ENCODE measurements at places on chromosomes 3 and 15.

DNA sequence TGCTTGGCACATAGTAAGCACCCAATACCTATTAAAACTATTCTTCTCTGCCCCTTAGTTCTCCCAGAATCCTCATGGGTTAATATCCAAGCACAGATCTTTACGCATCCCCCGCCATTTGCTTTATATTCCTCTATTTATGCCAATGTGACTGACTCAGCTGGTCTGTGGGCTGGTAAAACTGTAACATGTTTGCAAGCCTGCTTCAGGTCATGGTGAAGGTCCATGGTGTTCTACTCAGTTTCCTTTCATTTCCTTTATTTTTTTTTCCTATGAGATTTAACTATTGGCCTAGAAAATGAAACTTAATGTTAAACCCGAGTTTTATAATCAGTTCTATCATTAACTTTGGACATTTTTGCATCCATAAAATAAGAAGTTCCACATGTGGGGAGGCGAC is 47.0 kb downstream of the FRMD4B start:
- H3K4me3 ChIP-seq = no peak overlapping the region
- no peaks in the 10 kb centered on the region for H3K36me3 ChIP-seq
- no peaks in the 10 kb centered on the region for H3K4me1 ChIP-seq
- no peak overlapping the region for H3K27ac ChIP-seq

DNA sequence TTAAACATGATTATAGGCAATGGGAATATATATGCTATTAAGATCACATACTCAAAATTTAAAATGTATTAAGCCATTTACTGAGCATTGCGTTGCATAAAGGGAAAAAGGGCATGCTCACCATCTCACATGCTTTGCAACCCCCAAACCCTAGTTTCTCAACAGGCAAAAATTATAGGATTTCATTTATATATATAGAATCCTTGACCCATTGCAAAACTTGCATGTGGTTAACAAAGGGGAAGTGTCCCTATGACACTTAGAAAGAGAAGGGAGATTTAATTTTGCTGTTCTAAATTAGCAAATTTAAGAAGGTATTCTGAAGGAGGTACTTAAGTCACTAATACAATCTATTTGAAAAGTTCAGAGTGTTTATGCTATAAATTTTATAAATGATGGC is 837.8 kb downstream of the DIPK2A start:
- H3K36me3 ChIP-seq = no peaks in the 10 kb centered on the region
- H3K4me3 ChIP-seq = no peak overlapping the region
- no peak overlapping the region for H3K27ac ChIP-seq

GRCh38 chr3:17759901-17760300 is 17.5 kb upstream of the TBC1D5 start:
- no peaks in the 10 kb centered on the region for H3K36me3 ChIP-seq
- no peaks in the 10 kb centered on the region for H3K27me3 ChIP-seq
- DNase-seq = no peak
- H3K4me1 ChIP-seq = no peaks in the 10 kb centered on the region
- H3K27ac ChIP-seq = no peak overlapping the region
- H3K4me3 ChIP-seq = no peak overlapping the region

GRCh38 chr3:63352008-63352279 is 73.8 kb downstream of the SYNPR start:
- no peak overlapping the region for H3K27ac ChIP-seq
- H3K27me3 ChIP-seq = no peaks in the 10 kb centered on the region
- no peaks in the 10 kb centered on the region for H3K36me3 ChIP-seq
- H3K4me3 ChIP-seq = no peak overlapping the region
- DNase-seq = peak; percentile 77

DNA sequence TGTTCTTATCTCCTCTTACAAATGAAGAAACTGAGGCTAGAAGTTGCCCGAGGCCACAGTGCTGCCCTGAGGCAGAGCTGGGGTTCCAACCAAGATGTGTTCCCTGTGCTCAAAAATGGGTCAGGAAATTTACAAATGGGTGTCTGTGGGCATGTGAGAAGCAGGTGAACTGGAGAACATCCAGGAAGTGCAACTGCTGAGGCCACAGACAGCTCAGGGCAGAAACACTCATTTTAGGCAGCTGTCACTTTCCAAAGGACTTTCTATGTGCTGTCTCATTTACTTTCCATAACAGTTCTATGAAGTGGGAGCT is 47.2 kb upstream of the ATP2B2 start:
- DNase-seq = no peak
- H3K36me3 ChIP-seq = no peaks in the 10 kb centered on the region
- peaks cover 7% of the 10 kb centered on the region for H3K27me3 ChIP-seq
- no peak overlapping the region for H3K4me3 ChIP-seq
- H3K4me1 ChIP-seq = no peaks in the 10 kb centered on the region
- H3K27ac ChIP-seq = no peak overlapping the region

DNA sequence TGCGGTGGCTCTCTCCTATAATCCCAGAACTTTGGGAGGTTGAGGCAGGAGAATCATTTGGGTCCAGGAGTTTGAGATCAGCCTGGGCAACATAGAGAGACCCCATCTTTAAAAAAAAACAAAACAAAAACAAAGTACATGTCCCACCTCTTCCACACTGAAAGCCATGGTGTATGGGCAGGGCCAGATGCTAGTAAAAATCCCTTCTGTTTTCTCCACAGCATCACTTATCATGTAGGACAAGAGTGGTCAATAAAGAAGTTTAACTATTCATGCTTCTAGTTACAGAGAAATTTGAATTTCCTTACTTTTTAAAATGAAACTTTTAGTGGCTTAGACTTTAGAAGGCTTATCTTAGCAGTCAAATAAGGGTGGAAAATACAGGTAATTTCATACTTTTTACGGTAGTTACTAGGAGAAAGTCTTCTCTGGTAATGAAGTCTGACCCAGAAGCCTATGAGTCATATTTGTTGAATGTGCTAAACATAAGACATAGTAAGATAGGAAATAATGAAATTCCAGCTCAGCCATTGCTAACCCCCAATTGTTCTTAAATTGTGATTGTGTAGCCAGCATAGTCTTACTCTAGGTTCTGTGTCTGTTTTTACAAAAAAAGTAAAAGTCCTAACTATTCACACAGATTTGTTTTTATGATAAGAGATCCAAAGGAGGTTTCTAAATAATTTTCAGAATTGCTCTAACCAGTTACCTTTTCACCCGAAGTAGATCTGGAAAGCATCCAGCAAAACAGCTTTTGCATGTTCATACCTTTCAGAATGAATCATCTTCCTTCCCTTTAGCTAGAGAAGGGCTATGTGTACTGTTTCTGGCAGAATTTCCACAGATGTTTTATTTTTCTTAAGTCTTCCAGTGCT is 16.4 kb upstream of the ZNF609 start:
- peaks cover 6% of the 10 kb centered on the region for H3K4me1 ChIP-seq
- H3K4me3 ChIP-seq = no peak overlapping the region
- peak; percentile 29 for DNase-seq
- no peaks in the 10 kb centered on the region for H3K27me3 ChIP-seq
- H3K27ac ChIP-seq = peak overlapping the region; percentile 54
- H3K36me3 ChIP-seq = peaks cover 30% of the 10 kb centered on the region

- no peaks in the 10 kb centered on the region for H3K36me3 ChIP-seq
- no peak overlapping the region for H3K4me3 ChIP-seq
- no peaks in the 10 kb centered on the region for H3K27me3 ChIP-seq
- H3K4me1 ChIP-seq = no peaks in the 10 kb centered on the region
Observed at GRCh38 chr15:67907184-67907723, 67.4 kb upstream of the RNU6-1 start.

DNA sequence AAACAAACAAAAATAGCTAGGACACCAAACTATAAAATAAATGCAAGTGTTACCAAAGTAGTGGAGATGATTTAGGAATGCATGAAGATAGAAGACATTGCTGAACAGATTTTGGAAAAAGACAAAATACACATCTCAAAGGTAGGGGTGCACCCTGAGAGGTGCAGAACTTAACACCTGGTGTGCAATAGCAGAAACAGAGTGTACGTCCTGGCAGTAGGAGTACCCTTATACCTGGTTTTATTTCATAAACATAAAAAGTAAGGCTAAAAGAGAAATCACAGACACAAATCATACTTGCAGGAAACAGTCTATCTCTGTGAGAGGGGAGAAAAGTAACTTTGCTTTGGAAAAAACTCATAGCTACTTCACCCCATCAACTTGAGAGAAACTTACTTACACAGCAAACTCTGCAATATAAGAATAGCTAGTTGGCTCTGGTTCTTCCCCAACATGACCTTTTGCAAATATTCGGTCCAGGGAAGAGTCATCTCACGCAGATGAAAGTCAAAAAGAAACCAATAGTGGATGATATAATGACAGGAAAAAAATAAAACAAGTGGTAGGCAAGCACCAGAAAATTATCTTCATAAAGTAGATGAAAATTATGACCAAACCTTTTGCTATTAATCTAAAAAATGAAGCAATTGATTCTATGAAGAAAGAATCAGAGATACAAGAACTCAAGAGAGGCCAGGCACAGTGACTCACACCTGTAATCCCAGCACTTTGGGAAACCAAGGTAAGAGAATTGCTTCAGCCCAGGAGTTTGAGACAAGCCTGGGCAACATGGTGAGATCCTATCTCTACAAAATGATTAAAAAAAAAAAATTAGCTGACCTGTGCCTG is 108.9 kb upstream of the BNIP2 start:
- no peaks in the 10 kb centered on the region for H3K36me3 ChIP-seq
- no peak overlapping the region for H3K4me3 ChIP-seq
- no peaks in the 10 kb centered on the region for H3K27me3 ChIP-seq
- DNase-seq = no peak

DNA sequence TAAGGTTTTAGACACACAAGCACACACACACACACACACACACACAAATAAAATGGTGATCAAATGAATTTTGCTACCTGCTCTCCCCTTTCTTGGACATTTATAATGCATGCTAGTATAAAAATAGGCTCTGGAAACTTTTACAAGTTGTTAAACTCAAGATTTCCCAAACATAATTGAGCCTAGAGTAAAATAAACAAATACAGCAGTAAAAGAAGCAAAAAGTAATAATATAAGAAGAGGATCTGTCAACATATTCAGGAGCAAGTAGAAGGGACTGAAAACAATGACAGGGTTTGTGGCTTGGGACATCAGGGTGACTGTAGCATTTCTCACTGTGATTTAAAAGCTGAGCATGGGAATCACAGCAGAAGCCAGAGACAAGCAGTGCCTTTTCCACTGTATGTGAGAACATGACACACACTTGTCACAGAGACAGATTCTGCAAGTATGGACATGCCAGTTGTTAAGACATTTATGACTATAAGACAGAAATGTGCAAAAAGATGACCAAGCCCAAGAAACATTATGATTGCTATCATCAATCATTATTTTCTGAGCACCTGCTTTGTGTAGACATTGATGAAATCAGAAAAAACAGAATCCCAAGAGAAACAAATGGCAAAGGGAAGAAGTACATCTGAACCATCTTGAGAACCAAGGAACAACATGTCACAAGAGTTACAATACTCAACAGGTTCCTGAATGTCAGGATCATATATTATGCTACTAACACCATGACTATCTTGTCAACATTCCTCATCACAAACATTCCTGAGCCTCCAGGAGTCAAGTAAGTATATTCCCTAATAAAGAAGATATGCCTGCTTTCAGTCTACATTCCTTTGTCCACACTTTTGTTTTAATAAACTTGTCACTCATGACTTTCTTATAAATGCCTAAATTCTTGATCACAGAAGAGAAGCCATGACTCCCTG is 7.1 kb downstream of the THRB start:
- H3K27ac ChIP-seq = no peak overlapping the region
- H3K27me3 ChIP-seq = no peaks in the 10 kb centered on the region
- H3K4me1 ChIP-seq = peaks cover 31% of the 10 kb centered on the region
- DNase-seq = no peak
- H3K36me3 ChIP-seq = no peaks in the 10 kb centered on the region
- no peak overlapping the region for H3K4me3 ChIP-seq

DNA sequence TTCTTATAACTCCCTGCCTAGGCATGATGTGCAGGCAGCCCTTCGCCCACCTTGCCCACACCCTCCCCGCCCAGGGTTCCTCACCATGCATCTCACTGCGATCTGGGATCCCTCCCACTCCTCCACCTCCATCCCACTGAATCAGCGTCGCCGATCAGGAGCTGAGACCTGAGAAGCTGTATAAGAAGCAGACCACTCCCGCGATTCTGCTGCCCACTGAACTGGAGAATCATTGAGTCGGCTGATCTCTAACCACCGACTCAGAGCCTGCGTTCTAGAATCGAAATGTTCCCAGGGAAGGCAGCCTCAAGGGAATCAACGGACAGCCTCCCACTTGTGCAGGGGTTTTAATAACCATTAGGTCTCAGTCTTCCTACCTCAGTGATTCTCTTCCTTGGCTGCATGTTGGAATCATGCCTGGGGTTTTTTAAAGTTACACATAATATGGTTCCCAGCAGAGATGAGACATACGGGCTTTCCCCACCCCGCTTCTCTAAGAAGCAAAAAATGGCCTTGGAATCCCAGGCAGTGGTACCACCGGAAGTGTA is 60.2 kb downstream of the TMEM44 start:
- H3K36me3 ChIP-seq = no peaks in the 10 kb centered on the region
- no peak overlapping the region for H3K4me3 ChIP-seq
- H3K27me3 ChIP-seq = no peaks in the 10 kb centered on the region
- no peak overlapping the region for H3K27ac ChIP-seq
- no peak for DNase-seq

DNA sequence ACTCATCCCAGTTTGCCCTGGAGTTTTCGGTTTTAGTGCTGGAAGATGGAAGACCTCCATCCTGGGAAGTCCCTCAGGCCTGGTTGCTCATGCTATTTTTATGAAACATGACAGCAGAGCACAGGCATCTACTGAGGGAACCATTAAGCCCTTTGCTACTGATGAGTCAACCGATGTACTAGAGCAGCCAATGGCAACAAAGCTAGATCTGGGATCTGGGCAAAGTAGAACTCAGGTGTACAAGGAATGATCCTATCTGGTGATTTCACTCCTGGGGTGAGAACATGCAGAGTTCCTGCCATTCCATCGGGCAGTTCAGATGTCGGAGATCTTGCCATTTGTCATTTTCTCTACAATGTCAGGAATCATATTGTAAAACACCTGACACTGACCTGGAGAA is 166.2 kb upstream of the NSMCE3 start:
- H3K27me3 ChIP-seq = no peaks in the 10 kb centered on the region
- no peak overlapping the region for H3K27ac ChIP-seq
- no peak overlapping the region for H3K4me3 ChIP-seq
- DNase-seq = no peak
- H3K36me3 ChIP-seq = no peaks in the 10 kb centered on the region

DNA sequence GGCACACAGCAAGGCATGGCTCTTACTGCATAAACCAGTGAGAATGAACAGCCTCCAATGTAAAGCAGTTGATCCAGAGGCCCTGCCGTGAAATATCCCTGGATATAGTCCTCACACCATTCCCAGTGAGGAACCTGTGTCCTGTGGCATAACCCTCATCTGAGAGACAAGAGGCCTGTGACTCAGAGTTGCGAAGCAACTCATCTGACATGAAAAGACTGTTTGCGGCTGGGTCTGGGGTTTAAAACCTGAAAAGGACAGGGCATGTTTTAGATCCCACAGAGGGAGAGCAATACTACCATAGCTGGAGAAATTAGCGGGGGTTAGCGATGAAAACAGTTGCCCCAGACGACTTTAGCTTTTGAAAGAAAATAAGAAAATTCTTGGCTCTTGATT is 165.3 kb upstream of the BHLHE40 start:
- no peaks in the 10 kb centered on the region for H3K27me3 ChIP-seq
- DNase-seq = no peak
- no peak overlapping the region for H3K4me3 ChIP-seq
- H3K27ac ChIP-seq = no peak overlapping the region
- peaks cover 2% of the 10 kb centered on the region for H3K4me1 ChIP-seq

- no peak for DNase-seq
- no peak overlapping the region for H3K4me3 ChIP-seq
- H3K4me1 ChIP-seq = no peaks in the 10 kb centered on the region
- H3K27me3 ChIP-seq = no peaks in the 10 kb centered on the region
- H3K27ac ChIP-seq = no peak overlapping the region
Observed at GRCh38 chr3:100325827-100326226, 8.7 kb upstream of the NIT2 start.

- H3K4me3 ChIP-seq = no peak overlapping the region
- DNase-seq = no peak
- H3K36me3 ChIP-seq = no peaks in the 10 kb centered on the region
- no peak overlapping the region for H3K27ac ChIP-seq
Observed at GRCh38 chr3:23162934-23163333, 40.2 kb upstream of the UBE2E2 start.

Data from small intestine (tissue), 16 donors.